Activated CD8-positive, alpha-beta memory T cell treated with anti-CD3 and anti-CD28 coated beads for 24 hours (primary cell): ENCODE measurements at places on chromosomes 7 and 10.

- no peak for DNase-seq
These were observed 27.0 kb downstream of the ZNF786 start for GRCh38 chr7:149063476-149063875.

- no peak for DNase-seq
These were observed 25.0 kb downstream of the YKT6 start for GRCh38 chr7:44225566-44226395.

DNA sequence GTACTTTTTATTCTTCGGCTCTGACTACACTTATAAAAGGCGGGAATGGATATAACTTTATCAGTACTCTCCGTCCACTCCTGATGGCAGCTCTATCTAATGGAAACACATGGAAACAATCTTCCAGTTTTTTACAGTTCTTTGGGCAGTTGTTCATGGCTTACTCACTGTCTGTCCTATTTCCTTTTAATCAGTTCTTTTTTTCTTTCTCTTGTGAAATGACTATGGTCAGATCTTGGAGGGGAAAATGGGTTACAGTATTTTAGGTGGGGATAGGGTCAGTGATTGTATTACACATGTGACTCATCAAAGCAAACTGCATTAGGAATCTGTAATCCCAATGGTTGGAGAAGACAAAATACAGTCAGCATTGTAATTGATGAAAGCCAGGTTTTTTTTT lies 112.4 kb downstream of the BICC1 start:
- DNase-seq: no peak

- no peak for DNase-seq
These were observed 16.2 kb downstream of the PFKFB3 start for GRCh38 chr10:6218692-6219493.

GRCh38 chr7:121279822-121280221 lies 49.0 kb upstream of the WNT16 start:
- DNase-seq: no peak

DNA sequence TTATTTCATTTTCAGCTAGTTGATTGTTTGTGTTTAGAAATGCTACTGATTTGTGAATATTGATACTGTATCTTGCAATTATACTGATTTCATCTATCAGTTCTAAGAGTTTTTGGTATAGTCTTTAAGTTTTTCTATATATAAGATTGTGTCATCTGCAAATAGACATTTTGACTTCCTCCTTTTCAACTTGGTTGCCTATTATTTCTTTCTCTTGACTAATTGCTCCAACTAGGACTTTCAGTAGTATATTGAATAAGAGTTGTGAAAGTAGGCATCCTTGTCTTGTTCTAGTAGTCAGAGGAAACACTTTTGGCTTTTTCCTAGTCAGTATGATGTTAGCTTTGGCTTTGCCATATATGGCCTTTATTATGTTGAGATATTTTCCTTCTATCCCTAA lies 20.4 kb downstream of the PHTF2 start:
- no peak for DNase-seq

DNA sequence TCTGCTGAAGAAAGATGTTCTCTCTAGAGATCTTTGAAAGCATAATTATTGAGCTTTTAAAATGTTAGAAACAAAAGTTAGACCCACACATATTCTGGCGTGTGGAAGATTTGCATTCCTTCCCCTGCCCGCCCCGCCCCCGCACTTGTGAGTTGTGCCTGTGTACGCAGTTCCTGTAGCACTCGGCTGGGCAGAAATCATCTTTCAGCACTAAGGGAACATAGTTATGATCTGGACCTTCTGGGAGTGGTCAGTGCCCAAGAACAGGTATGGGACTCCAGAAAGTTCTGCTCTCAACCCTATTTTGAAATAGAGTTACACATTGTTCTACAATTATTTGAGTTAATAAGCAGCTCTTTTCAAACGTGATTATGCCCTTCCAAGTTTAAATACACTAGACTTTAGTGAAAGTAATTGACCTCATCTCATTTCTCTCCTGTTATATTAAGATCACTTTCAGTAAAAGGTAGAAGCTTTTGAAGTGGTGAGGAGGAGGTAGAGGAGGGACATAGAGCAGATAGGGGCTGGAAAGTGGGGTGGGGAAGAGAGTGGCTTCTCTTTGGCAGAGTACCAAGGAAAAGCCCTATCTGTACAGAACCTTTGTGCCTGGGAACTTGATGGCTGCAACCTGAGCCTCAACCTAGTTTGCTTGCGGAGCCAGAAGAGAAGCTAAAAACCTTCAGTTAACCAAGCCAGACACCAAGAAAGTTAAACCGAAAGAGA lies 5.7 kb downstream of the BLVRA start:
- DNase-seq: peak; percentile 59

- no peak for DNase-seq
These were observed 108.6 kb downstream of the SRI start for GRCh38 chr7:88111140-88111743.

GRCh38 chr7:29306319-29306991 lies 111.9 kb downstream of the CHN2 start:
- no peak for DNase-seq

- no peak for DNase-seq
These were observed 287.6 kb downstream of the TWIST1 start for GRCh38 chr7:18829858-18830285.

- no peak for DNase-seq
These were observed 205.2 kb downstream of the GFRA1 start for GRCh38 chr10:116067825-116068224.

DNA sequence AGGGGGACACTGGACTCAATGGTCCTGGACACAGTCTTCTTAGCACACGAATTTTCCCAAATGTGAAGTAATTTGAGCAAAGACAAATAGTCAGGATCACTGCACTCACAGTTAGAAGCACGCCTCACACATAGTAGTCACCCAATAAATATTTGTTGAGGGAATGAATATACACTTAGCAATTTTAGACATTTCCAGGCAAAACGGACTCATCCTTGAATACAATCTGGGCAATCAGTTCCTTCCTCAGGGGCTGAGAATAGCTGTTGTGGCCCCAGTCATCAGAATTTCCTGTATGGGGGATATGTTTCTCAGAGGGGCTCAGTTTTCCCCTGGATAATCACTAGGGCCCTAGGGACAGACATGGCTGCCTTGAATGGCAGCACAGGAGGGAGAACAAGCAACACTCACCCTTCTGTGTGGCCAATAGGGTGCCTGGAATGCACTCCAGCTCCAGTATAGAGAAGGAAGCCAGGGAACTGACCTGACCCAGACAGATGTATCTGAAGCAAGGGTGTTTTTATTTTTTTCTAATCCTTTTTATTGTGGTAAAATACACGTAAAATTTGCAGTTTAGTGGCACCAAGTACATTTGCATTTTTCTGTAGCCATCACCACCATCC lies 282.7 kb upstream of the ZNF32 start:
- DNase-seq: no peak

DNA sequence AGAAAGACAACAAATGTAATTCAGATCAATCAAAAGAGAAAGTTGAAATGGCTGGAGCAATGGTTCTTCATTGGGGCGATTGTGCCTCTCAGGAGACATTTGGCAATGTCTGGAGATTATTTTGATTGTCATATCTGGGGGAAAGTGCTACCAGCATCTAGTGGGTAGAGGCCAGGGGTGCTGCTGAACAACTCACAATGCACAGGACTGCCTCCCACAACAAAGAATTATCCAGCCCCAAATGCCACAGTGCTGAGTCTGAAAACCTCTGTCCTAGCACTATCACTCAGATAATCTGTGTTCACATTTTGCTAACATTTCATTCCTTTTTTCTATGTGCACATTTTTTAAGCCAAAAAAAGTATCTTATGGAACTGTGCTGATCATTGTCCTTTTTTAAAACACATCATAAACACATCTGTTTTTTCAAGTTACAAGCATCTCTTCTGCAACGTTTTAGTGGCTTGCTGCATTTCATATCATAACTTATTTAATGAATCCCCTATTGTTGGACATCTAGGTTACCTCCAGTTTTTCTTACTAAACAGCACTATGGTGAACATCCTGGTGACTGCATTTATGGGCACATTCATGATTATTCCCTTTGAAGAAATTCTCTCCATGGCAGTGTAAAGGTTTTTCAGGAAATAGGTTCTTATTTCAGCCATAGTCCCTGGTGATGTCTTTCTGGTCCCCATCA lies 114.2 kb downstream of the C10orf105 start:
- no peak for DNase-seq

- no peak for DNase-seq
These were observed 468.1 kb upstream of the IGFBP3 start for GRCh38 chr7:46389146-46389545.

DNA sequence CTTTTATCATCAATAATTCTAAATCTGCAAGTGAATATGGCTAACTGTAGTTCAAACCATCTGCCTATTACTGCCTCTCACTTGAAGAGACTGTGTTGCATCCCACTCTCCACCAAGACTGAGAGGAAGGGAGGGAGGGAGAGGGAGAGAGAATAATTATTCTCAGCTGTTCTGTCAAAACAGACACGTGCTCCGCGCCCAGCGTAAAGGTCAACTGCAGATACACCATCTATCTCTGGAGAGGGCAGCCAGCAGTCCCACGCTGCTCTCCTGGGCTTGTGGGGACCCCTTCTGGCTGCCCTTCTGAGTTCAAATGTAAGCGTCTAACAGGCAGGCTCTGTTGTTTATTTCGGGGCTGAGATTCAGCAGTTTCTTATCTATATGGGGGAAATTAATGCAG lies 625.5 kb upstream of the GALNT17 start:
- no peak for DNase-seq

GRCh38 chr7:28980451-28981160 lies 22.5 kb upstream of the TRIL start:
- DNase-seq: no peak

DNA sequence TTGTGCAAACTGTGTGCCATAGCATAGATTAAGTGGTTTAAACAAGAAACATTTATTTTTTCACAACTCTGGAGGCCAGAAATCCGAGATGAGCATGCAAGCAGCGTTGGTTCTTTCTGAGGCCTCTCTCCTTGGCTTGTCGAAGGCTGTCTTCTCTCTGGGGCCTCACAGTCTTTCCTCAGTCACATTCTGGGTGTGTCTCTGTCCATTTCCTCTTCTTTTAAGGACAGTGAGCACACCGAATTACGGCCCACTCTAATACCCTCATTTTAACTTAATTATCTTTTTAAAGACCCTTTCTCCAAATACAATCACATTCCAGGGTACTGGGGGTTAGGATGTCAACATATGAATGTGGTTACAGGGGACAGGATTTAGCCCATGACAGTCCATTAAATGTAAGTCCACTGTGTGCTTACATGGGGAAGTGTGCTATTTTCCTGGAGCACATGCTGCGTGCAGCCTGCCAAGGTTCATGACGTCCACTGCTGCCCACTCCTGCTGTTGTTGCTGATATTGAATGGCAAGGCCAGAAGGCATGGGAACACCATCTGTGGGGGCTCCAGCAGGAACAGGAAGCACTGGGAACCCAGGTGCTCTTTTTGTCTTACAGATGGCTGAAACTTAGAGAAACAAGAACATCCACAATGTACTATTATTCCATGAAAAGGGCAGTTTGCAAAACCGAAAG lies 365.5 kb downstream of the GALNT17 start:
- DNase-seq: no peak

GRCh38 chr10:35130663-35131062 lies 4.0 kb downstream of the CREM start:
- DNase-seq: no peak

DNA sequence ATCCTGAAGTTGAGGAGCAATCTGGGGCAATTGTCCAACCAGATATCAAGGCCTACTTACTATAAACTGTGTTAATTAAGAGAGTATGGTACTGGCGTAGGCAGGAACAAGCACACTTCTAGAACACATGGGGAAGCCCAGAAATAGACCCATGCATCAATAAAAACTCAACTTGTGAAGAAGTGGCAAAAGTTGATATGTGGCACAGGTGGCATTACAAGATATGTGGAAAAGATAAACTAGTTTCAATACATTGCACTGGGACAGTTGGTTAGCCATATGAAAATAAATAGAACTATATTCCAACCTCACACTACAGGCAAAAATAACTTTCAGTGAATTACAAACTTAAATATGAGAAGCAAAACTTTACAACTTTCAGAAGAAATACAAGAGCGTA lies 828.7 kb upstream of the LRRN3 start:
- DNase-seq: no peak
